H9 (cell line): ENCODE measurements at places on chromosomes 12 and 14. TPM values are rescaled to one million over a fixed set of nuclear protein-coding genes. Genes with fewer than 3 reads are reported as not detected.

DNA sequence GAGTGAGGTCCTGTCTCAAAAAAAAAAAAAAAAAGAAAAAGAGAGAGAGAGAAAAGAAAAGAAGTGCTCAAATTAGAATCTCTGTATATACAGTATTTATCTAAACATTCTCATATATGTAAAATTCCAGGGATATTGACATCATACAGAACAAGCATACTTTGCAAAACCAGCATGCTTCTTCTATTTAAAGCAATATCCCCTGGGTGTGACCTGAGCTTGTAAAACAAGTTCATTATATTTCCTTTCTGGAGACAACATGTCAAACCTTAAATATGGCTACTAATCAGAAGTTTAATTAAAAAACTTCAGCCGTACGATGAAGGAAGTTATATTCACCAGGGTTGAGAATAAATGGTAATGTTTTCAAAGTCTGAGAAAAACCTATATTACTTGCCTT is 175.8 kb upstream of the HMGA2 start:
- H3K4me3 ChIP-seq, result no peak overlapping the region
- H3K4me1 ChIP-seq, result no peaks in the 10 kb centered on the region
- H3K36me3 ChIP-seq, result no peaks in the 10 kb centered on the region

DNA sequence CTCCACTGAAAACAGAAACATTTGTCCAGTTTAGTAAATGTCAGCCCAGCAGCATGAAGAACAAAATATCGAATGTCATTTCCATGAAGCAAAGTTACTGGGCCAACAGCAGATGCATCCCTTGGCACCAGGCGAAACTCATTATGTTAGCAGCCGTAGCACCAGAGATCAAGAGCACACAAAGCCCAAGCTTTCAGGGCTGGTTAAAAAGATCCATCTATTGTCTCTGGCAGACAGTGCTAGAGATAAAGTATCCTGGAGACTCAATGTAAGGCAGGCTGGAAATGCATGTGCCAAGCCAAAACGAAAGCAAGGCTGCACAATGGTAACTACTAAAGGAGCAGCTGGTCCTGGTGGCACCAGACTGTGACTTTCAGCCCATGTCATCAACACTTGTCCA is 120.3 kb upstream of the PLEKHG7 start:
- H3K27ac ChIP-seq, result no peak overlapping the region
- no peaks in the 10 kb centered on the region for H3K27me3 ChIP-seq
- no peak overlapping the region for H3K4me3 ChIP-seq
- no peaks in the 10 kb centered on the region for H3K4me1 ChIP-seq

DNA sequence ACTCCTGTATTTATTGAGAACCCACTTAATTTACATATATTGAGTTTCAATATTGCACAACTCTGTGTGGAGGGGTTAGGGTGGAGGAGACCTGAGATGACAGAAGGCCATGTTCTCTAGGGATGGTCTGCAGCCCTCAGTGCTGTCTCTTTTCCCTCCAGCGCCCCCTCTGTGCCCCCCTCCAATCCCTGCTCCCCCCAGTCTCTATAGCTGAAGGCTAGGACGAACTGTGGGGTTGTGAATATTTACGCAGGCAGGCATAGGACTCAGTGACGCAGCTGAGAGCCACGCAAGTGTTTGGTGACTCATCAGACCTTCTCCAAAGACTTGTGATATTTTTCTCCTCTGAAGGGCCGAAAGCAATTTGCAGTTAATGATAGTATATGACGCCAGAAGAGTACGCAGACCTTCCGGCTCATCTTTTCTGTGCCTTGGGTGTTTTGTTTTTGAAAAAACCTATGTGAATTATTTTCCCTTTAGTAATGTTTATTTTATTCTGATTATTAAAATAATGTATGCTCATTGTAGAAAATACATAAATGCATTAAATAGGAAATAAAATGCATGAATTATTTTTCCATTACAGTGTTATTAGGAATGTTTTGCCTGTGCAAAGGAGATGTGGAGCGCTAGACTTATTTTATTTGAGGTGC is 85.3 kb downstream of the SLC25A47 start:
- H3K27ac ChIP-seq, result no peak overlapping the region
- no peak overlapping the region for H3K4me3 ChIP-seq
- no peak for DNase-seq
- no peaks in the 10 kb centered on the region for H3K36me3 ChIP-seq
- H3K27me3 ChIP-seq, result no peaks in the 10 kb centered on the region
- peaks cover 13% of the 10 kb centered on the region; the same call in 1 of the 2 replicates for H3K4me1 ChIP-seq

DNA sequence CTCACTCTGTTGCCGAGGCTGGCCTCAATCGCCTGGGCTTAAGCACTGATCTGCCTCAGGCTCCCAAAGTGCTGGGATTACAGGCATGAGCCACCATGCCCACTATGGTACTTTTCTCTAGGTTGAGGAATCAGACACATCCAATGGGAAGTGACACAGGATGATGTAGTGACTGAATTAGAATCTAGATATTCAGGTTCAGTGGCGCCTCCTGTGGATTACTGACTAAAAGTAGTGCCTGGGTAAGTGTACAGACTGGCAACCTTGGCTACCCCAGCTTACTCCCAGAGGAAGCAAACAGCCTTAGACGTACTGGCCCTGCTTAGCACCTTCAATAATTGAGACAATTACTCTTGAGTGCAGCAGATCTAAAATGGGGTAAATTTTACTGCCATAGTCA is 22.8 kb downstream of the GALNT8 start:
- DNase-seq, result no peak
- H3K36me3 ChIP-seq, result peaks cover 5% of the 10 kb centered on the region
- no peaks in the 10 kb centered on the region; the same call in 1 of the 2 replicates for H3K4me1 ChIP-seq
- H3K27ac ChIP-seq, result no peak overlapping the region

GRCh38 chr12:116673681-116674111 is 64.2 kb downstream of the SPRING1 start:
- no peaks in the 10 kb centered on the region for H3K4me1 ChIP-seq
- no peaks in the 10 kb centered on the region for H3K27me3 ChIP-seq
- H3K27ac ChIP-seq, result no peak overlapping the region
- DNase-seq, result peak; percentile 65
- no peak overlapping the region for H3K4me3 ChIP-seq

- peaks cover 3% of the 10 kb centered on the region for H3K4me1 ChIP-seq
- H3K4me3 ChIP-seq, result no peak overlapping the region
- DNase-seq, result no peak
- no peaks in the 10 kb centered on the region for H3K27me3 ChIP-seq
These were observed 333.7 kb downstream of the EGLN3 start for GRCh38 chr14:33617154-33617553.

- no peaks in the 10 kb centered on the region for H3K4me1 ChIP-seq
- no peaks in the 10 kb centered on the region for H3K27me3 ChIP-seq
- peaks cover 29% of the 10 kb centered on the region for H3K36me3 ChIP-seq
- no peak overlapping the region for H3K4me3 ChIP-seq
- H3K27ac ChIP-seq, result no peak overlapping the region
These were observed 12.6 kb downstream of the NEDD1 start for GRCh38 chr12:96919510-96920210.

GRCh38 chr12:19515179-19515578 is 75.9 kb downstream of the AEBP2 start:
- H3K27me3 ChIP-seq, result no peaks in the 10 kb centered on the region
- peaks cover 68% of the 10 kb centered on the region for H3K36me3 ChIP-seq
- H3K4me1 ChIP-seq, result peaks cover 2% of the 10 kb centered on the region; the same call in 1 of the 2 replicates
- DNase-seq, result no peak
- H3K27ac ChIP-seq, result no peak overlapping the region
- no peak overlapping the region for H3K4me3 ChIP-seq

DNA sequence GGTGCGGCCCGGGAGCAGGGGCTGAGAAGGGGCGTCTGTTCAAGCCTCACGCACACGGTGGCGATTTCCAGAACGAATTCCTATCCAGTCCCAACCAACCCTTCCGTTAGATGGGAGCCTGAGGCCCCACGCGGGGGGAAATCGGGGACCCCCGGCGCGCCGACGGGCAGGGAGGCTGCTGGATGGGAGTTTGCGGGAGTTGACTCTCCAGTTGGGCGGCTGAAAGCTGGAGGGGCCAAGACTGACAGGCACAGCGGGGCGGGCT is 9.8 kb downstream of the EXOC3L4 start:
- H3K27ac ChIP-seq, result no peak overlapping the region
- DNase-seq, result no peak
- no peaks in the 10 kb centered on the region for H3K27me3 ChIP-seq
- H3K36me3 ChIP-seq, result no peaks in the 10 kb centered on the region

DNA sequence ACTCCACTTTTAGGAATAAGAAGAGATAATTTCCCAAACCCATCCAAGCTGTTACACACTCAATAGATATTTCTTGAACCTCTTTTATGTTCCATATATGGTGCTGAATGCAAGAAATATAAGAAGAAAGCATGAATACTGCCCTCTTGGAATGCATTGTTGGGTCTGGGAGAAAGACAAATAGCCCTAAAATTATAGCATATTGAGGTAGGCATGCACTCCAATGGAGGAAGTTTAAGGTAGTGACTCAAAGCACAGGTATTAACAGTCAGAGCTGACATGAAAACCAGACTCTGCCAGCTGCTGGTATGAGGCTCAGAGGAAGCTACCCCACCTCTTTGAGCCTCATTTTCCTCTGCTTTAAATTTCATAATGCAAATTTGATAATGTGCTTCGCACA is 261.3 kb upstream of the NOS1 start:
- H3K4me3 ChIP-seq, result no peak overlapping the region
- no peaks in the 10 kb centered on the region for H3K4me1 ChIP-seq
- no peak for DNase-seq
- no peak overlapping the region for H3K27ac ChIP-seq
- no peaks in the 10 kb centered on the region for H3K36me3 ChIP-seq

DNA sequence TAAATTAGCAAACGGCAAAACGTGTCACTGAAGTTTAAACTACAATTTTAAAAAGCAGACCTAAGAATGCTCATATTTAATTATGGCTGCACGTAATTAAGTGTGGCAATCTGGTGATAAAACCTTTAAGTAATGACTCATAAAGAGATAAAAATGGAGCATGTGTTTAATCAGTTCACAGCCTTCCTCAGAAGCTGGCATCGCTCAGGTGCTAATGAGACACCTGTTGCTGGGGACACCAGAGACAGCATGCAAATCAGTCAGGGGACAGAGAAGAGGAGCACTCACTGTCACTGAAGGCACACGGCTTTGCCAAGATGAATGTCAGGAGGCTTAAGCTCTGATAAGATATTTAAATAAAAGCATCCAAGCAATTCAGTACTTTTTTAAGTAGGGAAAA is 840.3 kb downstream of the GALC start:
- H3K4me1 ChIP-seq, result peaks cover 7% of the 10 kb centered on the region; the same call in 1 of the 2 replicates
- no peaks in the 10 kb centered on the region for H3K36me3 ChIP-seq
- H3K27me3 ChIP-seq, result peaks cover 39% of the 10 kb centered on the region
- no peak for DNase-seq
- H3K27ac ChIP-seq, result no peak overlapping the region

DNA sequence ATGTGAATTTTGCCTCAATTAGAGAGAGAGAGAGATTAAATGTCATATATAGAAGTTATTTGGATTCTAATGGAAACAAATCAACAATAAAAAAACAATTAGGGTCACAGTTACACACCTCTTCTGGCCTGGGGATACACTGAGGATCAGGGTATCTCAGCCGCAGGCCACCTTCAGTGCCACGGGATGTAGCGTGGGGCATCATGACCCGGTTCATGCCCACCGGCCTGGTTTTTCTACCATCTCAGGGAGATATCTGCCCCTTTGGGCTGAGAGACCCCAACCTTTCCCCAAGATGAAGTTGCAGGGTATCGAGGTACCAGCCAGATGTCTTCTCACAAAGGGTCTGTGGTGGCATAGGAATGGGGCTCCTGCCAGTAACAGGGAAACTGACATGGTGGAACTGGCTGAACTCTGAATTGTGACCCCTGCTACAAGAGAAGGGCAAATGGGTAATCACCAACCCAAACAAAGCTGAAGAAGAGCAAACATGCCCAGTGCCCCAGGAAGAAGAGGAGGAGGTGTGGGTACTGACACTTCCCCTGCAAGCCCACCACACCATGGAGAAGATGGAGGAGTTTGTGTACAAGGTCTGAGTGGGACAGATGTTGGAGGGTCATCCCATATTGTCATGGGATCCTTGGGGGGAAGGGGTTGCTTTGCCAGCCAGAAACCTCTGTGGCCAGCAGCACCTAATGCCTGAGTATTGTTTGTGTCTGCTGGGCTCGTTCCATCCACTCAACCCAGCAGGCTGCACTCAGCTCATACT is 19.5 kb downstream of the SERPINA3 start:
- no peaks in the 10 kb centered on the region for H3K27me3 ChIP-seq
- H3K4me1 ChIP-seq, result no peaks in the 10 kb centered on the region
- no peak for DNase-seq
- no peak overlapping the region for H3K27ac ChIP-seq
- no peak overlapping the region for H3K4me3 ChIP-seq

DNA sequence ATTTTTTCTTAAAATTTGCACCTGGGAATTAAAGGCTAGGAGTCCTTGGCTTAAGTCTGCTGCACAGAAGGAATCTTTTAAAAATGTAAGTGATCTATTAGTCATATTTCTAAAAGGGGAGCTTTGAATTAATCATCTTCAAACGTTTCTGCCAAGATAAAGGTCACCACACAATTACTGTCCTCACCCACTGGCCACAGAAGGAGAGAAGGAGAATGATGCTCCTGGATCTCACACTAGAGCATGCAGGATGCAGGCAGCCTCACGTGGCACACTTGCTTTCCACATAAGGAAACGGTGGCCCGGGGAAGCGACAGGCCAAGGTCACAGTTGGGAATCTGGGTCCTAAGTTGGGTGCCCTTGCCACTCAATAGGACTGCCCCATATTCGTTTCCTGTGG is 16.9 kb downstream of the PLEKHG7 start:
- H3K27ac ChIP-seq, result no peak overlapping the region
- no peaks in the 10 kb centered on the region for H3K4me1 ChIP-seq
- no peak for DNase-seq
- no peaks in the 10 kb centered on the region for H3K27me3 ChIP-seq
- 0 out of 2 replicates have a peak, but pooled peaks cover 2% of the 10 kb centered on the region for H3K36me3 ChIP-seq

GRCh38 chr12:129750421-129750820 is 153.4 kb downstream of the TMEM132D start:
- no peak overlapping the region for H3K27ac ChIP-seq
- H3K4me1 ChIP-seq, result no peaks in the 10 kb centered on the region; the same call in 1 of the 2 replicates
- no peaks in the 10 kb centered on the region for H3K36me3 ChIP-seq
- no peaks in the 10 kb centered on the region for H3K27me3 ChIP-seq
- DNase-seq, result no peak
- H3K4me3 ChIP-seq, result no peak overlapping the region

GRCh38 chr12:116964054-116965050 is 53.6 kb downstream of the FBXW8 start:
- peaks cover 15% of the 10 kb centered on the region for H3K36me3 ChIP-seq
- H3K27ac ChIP-seq, result no peak overlapping the region
- no peaks in the 10 kb centered on the region for H3K27me3 ChIP-seq

The AMN gene
- 1.9 and 2.2 TPM in 2 replicates for total RNA-seq

The DHH gene
- 0.13 and 0.20 TPM in 2 replicates for total RNA-seq

The KRT8 gene
- 244 and 247 TPM in 2 replicates for total RNA-seq

The LRP1-AS gene
- not detected in 2 replicates for total RNA-seq

The CLEC7A gene
- not detected in 2 replicates for total RNA-seq

The TAS2R8 gene
- total RNA-seq, result not detected in 2 replicates

The NABP2 gene
- 48.7 and 49.0 TPM in 2 replicates for total RNA-seq
